ENCODE measurements at places on chromosomes 3 and 15.
A peak's percentile ranks its signal among the peaks of the same experiment; 100 is the strongest.

- no peak for DNase-seq
Observed at GRCh38 chr3:130316169-130316568, 29.3 kb upstream of the COL6A5 start.

DNA sequence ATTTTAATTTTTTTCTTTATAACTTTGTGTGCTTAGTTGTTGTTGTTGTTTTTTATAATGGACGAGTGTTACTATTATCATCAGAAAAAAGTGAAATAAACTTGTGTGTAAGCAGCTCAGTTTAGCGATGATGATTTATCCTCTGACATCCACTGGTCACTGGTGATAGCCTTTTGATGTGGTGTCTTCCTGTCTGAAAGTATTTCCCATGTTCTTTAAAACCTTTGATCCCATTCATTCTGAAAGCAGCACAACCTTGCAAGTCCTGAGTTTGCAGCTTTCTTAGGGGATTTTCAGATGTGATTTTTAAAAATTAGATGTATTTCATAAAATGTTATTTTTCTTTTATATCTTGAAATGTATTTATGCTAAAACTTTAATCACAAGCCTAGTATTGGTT, 85.9 kb upstream of the ZPLD1 start:
- no peak for DNase-seq

- no peak for DNase-seq
Observed at GRCh38 chr3:4290272-4290893, 12.8 kb upstream of the SETMAR start.

- no peak for DNase-seq
Observed at GRCh38 chr15:39269821-39270220, 311.1 kb upstream of the THBS1 start.

DNA sequence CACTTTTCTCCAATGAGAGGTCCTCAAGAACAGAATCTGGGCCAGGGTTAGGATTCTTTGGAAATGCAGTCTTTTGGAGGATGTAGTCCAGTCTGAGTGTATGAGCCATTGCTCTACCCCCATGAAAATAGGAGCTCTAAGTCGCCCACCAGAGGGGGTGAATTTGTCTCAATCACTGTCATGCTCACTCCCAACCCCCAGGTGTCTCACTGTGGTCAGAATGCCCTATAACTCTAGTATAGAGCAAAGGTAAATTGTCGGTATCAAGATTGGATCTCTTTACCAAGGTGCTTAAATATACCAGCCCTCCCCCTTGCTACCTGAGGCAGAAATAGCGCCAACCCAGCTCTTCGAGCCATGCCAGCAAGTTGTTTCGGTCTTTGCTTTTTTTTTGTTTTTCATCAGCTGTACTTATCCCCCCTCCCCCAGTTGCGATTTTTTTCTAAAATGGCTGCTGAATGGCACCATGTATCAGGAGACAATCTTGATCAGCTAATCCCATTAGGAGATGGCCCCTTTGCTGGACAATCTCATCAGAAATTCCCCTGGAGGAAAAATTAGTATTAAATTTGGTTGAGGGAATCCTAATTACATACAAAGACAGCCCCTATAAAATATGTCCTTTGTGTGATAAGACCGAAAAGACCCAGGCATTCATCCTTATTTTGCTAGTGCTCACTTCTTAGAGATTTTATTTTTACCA, 130.7 kb downstream of the EBLN2 start:
- peak; percentile 60 for DNase-seq

DNA sequence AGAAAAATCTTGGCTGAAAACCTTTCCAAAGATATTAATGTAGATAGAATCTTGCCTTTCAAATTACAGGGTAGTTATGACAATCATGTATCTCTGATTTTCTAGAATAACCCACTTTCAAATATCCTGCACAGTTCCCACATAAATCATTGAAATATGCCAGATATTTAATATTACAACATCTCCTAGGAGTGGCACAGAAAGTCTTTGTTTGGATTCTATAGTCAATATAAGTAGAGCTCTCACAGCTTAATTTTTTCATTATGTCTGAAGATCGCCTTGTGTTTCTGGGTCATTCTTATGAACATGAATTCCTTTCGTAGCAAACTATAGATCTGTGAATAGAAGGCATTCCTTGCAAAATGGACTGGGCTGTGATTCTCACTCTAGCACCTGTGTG, 5.0 kb downstream of the RARB start:
- DNase-seq: no peak

GRCh38 chr3:156445117-156446090, 109.5 kb downstream of the SSR3 start:
- DNase-seq: no peak

GRCh38 chr3:123618076-123618708, 33.3 kb upstream of the HACD2 start:
- DNase-seq: no peak

DNA sequence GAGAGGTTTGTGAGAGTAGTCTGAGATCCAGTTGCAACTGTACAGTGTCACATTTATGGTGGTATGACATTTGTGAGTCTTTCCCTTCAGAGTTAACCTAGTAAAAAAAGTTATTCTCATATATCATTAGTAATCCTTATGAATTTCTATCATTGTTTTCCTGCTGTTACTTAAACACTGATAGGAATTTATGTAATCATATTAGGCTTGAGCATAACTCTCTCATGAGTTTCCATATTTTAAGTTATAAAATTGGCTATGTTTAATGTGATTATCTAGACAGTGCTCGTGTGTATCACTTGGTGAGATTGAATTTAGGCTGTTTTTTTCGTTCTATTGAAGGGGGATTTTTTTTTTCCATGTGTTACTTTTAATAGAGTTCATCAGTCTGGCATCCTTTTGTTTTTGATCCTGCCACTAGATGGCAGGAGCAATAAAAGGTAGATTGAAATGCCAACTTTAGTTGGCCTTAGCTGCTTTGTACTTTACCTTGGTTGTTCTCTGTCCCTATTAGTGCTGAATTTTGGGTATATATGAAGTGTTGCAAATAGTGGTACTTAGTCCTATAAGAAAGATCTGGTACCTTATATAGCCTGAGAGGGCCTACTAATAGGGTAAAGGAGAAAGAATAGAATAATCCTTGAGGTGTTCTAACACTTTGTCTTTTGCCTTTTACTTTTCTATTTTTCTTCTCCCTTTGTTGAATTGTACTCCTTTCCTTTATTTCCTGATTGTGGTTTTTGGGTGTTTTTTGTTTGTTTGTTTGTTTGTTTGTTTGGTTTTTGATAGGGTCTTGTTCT, 17.9 kb downstream of the STT3B start:
- DNase-seq: no peak

GRCh38 chr3:10017636-10018292, 8.5 kb upstream of the FANCD2 start:
- DNase-seq: no peak

DNA sequence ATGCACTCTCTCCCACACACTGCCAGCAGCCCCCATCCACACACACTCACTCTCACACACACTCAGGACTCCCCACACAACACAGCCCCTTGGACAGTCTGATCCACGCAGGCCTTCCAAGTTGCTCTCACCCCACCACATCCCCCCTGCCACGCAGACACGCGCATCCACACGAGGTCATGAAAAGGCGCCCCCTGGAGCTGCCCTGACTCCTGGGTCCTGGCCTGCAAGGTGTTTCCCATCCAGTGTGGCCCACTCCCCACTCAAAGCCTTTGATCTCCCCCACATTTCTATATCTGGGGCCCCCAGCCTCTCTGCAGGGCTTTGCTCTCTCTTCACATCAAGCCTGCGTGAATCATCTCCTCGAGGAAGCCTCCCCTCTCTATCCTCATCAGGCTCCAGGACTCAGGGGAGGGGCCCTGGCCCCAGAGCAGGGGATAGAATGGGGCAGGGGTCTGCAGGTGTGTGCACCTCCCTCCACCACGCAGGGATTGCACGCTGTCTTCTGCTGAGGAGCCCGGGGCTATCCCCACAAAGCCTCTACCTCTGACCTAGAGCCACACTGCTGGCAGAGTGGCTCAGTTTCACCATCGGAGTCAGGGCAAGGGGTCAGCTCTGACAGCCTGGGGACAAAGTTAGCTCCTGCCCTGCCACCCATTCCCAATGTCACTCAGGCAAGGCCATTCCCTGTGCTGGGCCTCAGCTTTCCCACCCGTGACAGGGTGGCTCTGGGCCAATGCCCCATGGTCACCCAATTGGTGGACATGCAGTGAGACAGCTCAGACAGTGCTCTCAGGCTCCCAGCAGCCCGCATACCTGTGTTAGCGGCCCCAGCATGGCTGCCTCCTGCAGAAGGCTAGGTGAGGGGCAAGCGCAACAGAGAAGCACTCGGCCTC, 6.4 kb downstream of the MYL3 start:
- DNase-seq: no peak

- DNase-seq: no peak
Observed at GRCh38 chr3:43012174-43012573, 33.1 kb downstream of the GASK1A start.

DNA sequence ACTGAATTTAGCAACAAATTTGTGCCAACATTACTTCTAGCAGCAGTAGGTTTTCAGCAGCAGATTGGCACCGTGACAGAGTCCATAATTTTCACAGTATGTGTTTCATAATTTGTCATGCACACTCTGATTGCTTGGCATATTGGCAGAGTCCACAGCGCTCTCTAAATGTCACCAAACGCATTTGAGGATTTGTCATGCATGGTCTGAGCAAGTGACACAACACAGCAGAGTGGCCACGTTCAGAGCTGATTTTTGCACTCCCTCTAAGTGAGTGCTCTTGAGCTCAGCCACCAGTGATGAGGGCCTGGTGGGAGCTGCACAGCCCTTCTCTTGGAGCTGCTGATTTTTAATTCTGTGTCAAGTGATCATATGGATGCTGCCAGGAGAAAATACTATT, 1270.8 kb downstream of the ROBO1 start:
- DNase-seq: no peak

- peak; percentile 60 for DNase-seq
Observed at GRCh38 chr15:85751291-85752123, 43.2 kb downstream of the KLHL25 start.

- no peak for DNase-seq
Observed at GRCh38 chr15:39854161-39854560, 65.9 kb downstream of the GPR176 start.

- DNase-seq: peak; percentile 41
Observed at GRCh38 chr3:32422943-32423342, 31.3 kb downstream of the CMTM7 start.

DNA sequence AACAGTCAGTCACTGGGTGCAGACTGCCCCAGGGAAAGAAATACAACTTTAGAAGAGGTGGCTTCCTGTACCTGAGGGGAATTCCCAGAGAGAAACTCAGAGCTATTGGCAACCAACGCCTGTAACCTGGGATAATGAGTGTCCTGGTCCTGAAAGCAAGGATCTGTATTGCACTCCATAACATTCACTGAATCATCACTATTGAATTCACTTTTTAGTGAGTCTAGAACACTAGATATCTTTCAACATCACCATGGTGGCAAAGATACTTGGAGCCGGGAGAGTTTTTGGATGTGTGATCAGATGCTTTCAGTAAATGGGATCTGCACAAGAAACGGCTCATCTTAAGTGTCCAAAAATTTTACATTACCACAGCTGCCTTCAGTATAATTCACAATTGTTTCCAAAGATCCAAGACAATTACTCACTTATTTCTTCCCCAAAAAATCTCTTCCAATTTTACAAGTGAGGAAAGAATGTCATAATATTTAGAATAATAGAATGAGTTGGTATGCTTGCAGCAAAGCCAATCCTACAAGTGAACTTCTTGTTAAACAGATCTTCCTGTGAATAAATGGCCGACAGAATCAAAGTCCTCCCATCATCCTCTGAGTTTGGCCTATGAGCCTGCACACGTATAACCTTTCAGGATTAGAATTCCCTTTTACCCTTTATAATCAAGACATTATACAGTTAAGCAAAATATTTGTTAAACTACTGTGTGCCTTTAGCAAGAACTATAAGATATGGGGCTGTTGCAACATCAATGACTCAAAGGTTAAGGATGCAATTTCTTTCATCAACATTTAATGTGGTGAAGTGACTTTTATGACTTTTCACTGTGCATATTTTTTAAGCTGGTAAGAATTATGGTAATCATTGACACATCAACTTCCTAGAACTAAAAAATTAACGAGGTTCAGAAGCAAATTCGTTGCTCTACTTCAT, 243.3 kb upstream of the COL8A1 start:
- peak; percentile 53 for DNase-seq

- DNase-seq: no peak
Observed at GRCh38 chr3:46122091-46122490, 86.0 kb downstream of the CCR1 start.

GRCh38 chr3:12838179-12838965, 3.0 kb downstream of the RPL32 start:
- no peak for DNase-seq

- DNase-seq: no peak
Observed at GRCh38 chr3:107421881-107422280, 44.6 kb downstream of the CCDC54 start.

DNA sequence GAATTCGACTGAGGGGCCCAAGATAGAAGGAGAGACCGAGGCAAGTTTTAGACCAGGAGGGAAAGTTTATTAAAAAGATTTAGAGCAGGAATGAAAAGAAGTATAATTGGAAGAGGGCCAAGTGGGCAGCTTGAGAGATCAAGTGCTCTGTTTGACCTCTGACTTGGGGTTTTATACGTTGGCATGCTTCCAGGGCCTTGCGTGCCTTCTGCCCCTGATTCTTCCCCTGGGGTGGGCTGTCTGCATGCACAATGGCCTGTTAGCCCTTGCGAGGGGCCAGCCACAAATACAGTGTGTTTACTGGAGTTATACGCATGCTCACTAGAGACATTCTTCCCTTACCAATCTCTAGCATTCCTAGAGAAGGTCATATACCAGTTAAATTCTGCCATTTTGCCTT, 70.7 kb upstream of the LARS2 start:
- DNase-seq: no peak

DNA sequence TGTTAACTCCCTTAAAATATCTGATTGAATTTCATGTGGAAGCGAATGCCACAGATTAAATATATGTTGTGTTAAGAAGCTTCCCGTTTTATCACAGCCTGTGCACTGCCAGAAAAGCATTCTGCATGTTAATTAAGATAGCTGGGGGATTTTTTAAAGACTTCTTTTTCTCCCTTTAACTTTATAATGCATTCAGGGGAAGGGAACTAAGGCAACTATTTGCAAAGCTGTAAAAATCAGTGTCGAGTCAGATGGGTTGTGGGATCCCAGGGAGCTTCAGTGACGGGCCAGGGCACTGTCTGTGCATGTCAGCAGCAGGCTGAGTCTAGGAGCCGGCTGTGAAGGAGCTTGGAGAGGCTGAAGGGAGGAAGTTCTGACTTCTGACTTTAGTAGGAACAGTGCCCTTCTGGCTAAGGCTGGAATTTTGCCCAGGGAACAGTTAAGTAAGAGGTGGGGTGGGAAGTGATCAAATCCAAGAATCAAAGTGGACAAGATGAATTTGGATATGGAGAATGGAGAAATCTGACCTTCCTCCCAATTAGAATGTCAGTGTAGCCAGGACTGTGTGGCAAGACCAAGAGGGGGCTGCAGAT, 77.7 kb downstream of the ABHD5 start:
- DNase-seq: no peak

- DNase-seq: peak; percentile 72
Observed at GRCh38 chr3:42501321-42501680, 1.1 kb upstream of the VIPR1 start.
